ENCODE measurements at places on chromosomes 5 and 9. TPM values are rescaled to one million over a fixed set of nuclear protein-coding genes. Genes with fewer than 3 reads are reported as not detected.

FAM221B gene
- 0.19 TPM for total RNA-seq

ADGRD2 gene
- not detected for total RNA-seq

DBH gene
- 0.59 TPM for total RNA-seq

AIF1L gene
- 118 TPM for total RNA-seq

FBP2 gene
- not detected for total RNA-seq

KLF4 gene
- not detected for total RNA-seq

OR1Q1 gene
- total RNA-seq, result not detected

RGS7BP gene
- total RNA-seq, result 0.39 TPM
